NCI-H446 (cell line): ENCODE measurements at places on chromosomes 6 and 20.
A peak's percentile ranks its signal among the peaks of the same experiment; 100 is the strongest.

- no peak for DNase-seq
Observed at GRCh38 chr20:58647796-58648501, 3.1 kb upstream of the STX16 start.

DNA sequence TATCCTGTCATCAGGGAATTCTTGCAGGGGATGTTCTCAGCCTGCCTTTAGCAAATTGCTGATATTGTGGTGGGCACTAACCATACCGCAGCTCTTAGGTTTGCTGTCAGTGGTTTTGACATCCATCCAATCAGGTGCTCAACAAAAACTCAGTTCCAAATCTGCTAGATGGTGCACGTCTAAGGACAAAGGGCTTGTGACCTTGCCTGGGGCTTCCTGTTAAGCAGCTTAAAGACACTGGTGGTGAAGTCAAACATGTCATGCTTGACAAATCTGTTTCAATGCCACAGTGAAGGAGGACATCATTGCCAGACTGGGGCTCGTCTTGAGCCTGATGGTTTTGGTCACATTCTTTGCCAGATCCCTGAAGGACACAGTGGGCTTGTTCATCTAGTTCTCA, 179.8 kb upstream of the NOX3 start:
- DNase-seq: no peak

DNA sequence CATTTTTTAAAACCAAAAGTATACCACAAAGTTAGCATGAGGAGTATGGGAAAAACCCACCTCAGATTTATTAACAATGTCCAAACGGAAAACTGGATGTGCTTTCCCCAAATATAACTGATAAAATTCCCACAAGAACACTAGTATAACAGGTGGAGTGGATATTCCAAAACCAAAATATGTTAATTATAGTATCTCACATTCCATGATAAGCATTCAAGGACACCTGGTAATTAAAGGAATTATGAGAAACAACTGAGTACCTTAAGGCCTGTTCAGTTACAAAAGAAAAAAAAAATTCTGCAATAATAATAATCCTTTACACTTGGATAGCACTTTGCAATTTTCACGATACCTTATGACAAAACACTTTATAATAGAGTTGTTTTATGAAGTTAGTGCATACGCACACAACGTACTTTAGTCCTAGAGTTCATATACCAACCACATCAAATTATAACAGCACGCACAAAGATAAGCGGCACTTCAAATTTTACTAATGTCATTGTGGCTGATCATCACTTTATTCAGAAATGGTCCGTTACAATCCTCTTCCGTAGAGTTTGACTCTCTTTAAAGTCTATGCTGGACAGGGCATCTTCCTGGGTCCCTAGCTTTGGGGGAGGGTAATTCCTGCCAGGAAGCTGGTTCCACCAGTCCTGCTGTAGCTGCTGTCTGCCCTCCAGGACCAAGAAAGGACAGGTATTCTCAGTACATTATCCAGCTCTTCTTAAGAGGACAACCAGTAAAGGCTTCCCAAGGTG, 1.7 kb downstream of the CDK19 start:
- DNase-seq: no peak

GRCh38 chr6:2257363-2257762, 12.0 kb upstream of the GMDS start:
- no peak for DNase-seq

DNA sequence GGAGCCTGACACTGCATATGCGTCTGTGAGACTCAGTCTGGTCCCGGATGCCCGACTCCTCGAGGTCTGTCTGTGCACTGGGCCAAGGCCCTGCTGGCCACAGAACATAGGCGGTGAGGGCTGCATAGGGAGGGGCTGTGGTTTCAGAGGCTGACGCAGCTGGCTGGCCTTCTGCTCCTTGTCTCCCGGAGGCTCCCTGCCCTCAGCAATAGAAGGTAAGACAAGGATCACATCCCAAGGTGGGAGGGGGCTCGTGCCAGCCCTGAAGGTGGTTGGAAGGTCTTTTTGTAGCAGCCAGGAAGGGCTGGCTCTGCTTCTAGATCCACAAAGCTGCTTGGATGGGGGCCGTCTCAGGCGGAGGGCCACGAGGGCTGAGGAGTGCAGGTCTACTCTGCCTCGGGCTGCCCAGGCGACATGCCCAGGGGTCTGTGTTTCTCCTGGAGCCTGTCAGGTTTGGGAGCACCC, 239.8 kb upstream of the SULF2 start:
- peak; percentile 81 for DNase-seq

GRCh38 chr6:36692220-36692619, 5.4 kb upstream of the RAB44 start:
- DNase-seq: no peak

DNA sequence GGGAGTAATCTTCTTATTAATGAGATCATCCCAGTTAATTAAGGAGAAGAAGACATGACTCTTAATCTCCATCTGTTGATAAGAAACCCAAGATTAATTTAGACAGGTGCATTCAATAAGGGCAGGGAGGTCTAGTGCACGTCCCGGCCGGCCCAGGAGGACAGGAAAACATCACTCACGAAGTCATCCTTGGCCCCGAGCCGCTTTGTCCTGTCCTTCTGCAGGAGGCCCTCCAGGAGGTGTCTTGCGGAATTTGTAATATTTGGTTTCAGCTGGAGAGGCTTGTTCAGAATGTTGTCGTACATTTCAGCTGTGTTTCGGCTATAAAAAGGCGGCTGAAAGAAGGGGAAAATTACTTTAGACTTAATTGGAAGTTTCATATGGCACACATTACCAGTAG, 118.4 kb upstream of the SLC2A12 start:
- no peak for DNase-seq

DNA sequence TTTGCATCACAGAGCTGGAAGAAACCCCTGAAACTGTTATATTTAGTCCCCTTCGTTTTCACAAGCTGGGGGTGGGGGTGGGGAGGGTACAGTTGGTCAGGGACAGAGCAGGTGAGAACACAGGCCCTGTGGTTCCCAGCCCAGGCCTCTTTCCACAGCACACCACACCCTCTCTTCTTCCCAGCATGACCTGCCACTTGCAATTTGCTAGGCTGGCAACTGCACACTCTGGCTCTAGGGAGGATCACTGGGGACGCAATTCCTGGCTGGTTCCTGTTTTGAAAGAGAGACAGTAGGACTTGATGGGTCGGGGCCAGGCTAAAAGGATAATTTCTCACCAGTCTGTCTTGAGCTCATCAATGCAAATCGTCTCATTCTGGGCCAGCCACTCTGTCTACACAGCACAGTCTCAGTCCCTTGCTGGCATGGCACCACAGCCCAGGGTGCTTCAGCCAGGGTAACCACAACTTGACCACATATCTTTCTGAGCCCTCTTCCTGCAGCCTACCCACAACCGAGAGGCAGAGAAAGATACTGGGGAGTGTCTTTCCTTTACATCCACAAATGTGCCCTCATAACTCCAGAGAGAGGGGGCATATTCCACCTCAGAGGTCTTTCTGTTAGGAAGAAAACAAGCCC, 41.7 kb upstream of the EMILIN3 start:
- DNase-seq: no peak

DNA sequence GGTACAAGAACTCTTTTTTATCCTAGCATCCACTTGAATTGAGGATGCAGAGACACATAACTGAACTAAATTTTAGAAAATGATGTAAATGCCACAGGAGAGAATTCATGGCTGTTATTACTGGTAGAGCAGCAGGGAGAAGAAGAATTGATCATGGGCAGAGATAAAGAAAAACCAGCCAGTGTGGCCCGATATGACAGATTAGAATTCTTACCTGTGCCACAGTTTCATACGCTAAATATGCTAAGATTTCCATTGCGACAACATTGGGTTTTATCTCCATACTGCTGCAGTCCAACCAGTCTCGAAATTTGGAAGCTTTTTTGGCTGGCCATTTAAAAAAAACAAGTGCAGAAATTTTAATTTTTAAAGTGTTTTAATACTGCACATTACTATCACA, 373.8 kb upstream of the RUNX2 start:
- DNase-seq: no peak

GRCh38 chr6:75747152-75747992, 1.7 kb upstream of the MYO6 start:
- no peak for DNase-seq

GRCh38 chr6:169864148-169865020, 113.0 kb downstream of the ERMARD start:
- DNase-seq: no peak

- no peak for DNase-seq
Observed at GRCh38 chr20:21136015-21136732, 10.3 kb downstream of the KIZ start.

DNA sequence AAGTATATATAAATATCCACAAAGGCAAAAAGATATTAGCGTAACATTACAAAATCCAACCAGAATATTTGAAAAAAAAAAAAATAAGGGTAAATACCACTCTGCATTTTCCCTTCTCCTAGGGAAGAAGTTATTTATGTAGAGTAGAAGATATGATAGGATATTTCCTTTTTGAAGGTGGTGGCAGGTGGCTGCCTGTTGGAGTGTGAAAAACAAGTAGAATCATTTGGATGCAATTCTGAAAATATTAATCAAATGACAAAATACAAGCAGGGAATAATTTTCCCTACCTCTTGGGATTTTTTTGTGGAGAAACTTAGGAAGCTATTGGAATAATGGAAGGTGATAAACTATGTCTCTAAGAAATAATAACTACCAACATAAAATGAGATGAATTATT, 62.5 kb upstream of the OGFRL1 start:
- DNase-seq: peak; percentile 16

- peak; percentile 48 for DNase-seq
Observed at GRCh38 chr20:9068233-9068801, 570 bp upstream of the PLCB4 start.

- no peak for DNase-seq
Observed at GRCh38 chr20:55090286-55090685, 614.9 kb downstream of the DOK5 start.

GRCh38 chr20:61027218-61027617, 224.8 kb upstream of the CDH4 start:
- no peak for DNase-seq

DNA sequence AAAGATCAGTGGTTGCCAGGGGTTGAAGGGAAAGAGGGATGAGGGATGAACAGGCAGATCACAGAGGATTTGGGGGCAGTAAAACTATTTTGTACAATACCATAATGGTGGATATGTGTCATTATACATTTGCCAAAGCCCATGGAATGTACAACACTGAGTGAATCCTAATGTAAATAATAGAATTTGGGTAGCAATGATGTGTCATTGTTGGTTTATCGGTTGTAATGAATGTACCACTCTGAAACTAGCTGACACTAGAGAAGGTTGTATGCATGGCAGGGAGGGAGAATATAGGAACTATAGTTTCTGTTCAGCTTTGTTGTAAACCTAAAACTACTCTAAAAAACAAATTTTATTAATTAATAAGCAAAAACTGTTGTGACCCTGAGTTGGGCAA, 17.8 kb upstream of the ASF1A start:
- no peak for DNase-seq

GRCh38 chr20:52682237-52682636, 289.9 kb upstream of the TSHZ2 start:
- no peak for DNase-seq

- no peak for DNase-seq
Observed at GRCh38 chr6:134281388-134281787, 36.5 kb downstream of the SGK1 start.

- DNase-seq: no peak
Observed at GRCh38 chr20:50844430-50845100, 49.7 kb downstream of the BCAS4 start.

GRCh38 chr6:93468291-93468690, 48.9 kb upstream of the EPHA7 start:
- DNase-seq: no peak

DNA sequence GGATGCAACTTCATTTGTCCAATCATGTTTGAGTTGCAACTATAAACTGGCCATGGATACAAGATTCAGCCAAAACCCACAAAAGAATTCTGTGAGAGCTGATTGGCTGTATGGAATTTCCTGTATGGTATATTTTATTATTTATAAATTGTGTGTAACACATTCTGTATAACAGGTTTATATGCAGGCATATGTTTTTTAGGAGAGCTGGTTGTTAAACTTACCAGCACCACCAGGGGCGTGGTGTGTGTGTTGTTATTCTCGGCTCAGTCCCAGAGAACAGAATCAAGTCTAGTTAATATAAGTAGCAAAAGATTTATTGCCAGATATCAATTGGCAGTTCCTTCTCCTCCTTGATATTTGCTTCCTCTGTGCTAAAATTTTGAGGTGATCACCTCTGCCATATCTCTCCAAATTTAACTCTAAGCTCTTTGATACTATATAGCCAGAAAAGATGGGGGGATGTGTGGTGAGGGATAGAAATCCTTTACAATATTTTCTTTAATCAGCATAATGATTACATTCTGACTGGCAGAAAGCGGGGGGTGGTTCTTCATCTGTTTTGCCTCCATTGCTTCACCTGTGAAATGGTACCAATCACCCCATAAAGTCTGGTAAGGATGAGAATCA, 22.9 kb downstream of the CNBD2 start:
- peak; percentile 8 for DNase-seq

DNA sequence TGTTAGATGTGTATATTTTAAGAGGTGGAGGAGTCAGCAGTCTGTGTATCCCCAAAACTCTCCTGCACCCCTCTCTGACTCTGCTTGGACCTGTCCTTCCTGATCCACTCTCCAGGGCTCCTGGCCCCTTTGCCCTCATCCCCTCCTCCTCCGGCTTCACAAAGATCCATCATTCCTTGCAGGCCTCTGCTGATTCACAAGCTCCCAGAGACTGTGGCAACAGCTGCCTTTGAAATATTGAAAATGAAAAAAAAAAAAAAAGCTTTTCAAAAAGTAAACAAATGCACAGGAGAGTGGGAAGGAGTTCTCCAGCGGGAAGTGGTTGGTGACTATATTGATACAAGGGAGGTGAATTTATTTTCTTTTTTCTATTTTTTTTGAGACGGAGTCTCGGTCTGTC, 330.2 kb upstream of the SULF2 start:
- DNase-seq: no peak

DNA sequence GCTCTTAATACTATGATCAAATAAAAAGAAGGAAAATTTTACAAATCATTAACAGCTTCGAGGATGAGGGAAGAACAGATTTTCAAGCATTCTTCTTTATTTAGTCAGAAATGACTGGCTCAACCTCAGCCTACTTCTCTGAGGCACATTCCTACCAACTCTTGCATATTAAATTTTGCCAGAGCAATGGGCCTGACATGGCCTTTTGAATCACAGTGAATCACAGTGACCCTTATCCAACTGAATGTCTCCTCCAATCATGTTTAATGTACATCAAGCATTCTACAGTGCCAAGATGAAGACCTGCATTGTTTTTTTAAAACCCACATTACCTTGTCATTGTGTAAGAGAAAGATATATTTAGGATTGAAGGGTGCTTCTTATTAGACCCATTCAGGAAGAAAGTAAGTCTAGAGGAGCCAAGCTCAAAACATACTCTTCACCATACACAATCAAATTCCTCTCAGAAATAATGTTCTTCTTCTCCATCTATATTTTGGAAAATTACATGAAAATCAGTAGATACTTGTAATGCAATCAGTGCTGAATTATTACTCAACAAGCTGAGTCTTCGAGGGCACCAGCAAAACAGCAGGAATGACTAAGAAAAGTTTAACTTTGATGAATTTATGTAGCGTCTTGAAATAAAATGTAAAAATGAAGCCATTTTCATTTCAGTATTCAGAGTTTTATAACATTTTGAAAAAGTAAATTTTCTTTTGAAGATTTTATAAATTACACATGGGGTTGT, 44.1 kb upstream of the MOXD1 start:
- no peak for DNase-seq
